Fibroblast of villous mesenchyme (primary cell): ENCODE measurements at places on chromosomes 3 and 15. TPM values are rescaled to one million over a fixed set of nuclear protein-coding genes. Genes with fewer than 3 reads are reported as not detected.

Gene INAFM2
- 11.9 and 16.8 TPM in 2 replicates for total RNA-seq

Gene DLG1
- total RNA-seq = 51.9 and 87.7 TPM in 2 replicates

Gene ACTC1
- total RNA-seq = under 0.01 and 0.64 TPM in 2 replicates

Gene ESYT3
- total RNA-seq = under 0.01 TPM in 2 replicates

Gene IGSF10
- 0.97 and 2.2 TPM in 2 replicates for total RNA-seq

GRCh38 chr3:188979669-188980310, 192.0 kb upstream of the TPRG1 start:
- no peak for DNase-seq

DNA sequence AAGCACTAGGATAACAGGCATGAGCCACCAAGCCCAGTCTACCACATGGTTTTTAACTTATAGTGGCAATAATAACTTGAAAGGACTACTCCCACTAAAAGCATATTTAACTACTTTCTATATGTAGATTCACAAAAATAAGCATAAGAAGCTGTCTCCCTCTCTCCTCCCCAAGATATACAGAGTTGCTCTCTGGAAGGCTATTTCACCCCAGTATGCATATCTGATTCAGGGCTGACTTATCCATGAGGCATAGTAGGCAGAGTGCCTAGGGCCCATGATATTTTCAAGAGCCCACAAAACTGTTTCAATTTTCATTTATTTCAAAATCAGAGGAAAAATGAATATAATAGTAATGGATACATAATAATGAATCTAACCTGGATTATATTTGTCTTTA, 20.5 kb downstream of the ATP8B4 start:
- no peak for DNase-seq

GRCh38 chr3:66693461-66694031, 192.7 kb upstream of the LRIG1 start:
- peak; percentile 19 for DNase-seq

GRCh38 chr3:29335438-29335837, 54.6 kb downstream of the RBMS3 start:
- peak; percentile 98 for DNase-seq

DNA sequence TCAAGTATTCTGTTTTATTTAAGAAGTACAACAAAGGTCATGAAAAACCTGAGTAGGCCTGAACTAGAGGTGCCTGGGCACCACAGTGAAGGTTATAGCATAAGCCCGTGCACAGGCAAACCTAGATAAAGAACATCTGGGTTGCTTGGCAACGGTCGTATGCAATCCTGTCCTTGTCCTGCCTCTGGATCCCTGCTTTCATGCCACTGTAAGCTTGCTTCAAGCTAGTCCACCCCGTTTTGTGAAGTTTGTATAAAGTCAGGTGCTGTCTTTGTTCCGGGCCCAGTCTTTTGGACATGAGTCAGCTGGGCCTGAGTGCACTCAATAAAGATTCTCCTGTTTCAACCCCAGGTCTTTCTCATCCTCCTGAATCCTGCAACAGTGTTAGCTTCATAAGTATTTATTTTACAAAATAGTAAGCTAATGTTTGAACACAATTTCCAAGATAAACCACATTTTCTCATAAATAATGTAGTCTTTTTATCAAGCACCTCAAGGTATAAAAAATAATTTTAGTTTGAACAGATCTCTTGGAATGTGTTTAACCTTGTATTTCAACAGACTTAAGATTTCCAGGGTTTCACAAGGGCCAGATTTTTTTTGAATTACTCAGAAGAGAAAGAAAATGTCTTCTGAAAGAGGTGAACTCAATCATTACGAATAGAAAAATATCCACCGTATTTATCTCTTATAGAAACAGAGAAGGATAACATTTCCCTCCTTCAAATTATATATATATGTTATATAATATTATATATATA, 14.3 kb upstream of the SLC9C1 start:
- DNase-seq = peak; percentile 72

- DNase-seq = no peak
These were observed 405.6 kb downstream of the NTRK3 start for GRCh38 chr15:87850916-87851315.

DNA sequence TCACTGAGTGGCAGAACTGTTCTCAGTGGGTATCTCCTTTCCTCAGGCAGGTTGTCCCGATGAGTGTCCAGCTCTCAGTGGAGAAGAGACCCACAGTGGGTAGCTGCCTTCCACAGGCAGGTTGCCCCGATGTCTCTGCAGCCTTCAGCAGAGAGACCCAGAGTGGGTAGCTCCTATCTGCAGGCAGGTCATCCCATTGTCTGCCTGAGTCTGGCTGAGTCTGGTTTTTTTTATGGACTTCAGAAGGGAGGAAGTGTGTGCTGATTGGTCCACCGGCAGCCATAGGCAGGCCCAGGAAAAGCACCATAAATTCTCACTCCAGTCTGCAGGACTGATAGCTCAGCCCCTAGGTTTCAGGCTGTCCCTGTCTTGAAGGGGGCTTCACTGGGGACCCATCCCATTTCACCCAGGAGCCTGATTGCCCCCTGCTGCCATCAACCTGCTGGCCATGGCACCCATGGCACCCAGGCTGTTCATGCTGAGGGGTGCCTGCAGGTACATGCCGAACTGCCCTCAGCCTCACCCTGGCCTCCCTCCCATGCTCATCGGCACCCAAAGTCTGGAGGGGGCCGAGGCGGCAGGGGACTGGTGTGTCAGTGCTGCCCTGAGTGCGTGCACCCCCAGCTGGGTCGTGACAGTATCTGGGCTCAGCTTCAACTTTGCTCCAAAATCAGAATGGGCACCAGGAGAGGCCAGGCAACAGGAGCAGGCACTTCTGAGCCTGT, 3.6 kb upstream of the LIMD1 start:
- DNase-seq = no peak

DNA sequence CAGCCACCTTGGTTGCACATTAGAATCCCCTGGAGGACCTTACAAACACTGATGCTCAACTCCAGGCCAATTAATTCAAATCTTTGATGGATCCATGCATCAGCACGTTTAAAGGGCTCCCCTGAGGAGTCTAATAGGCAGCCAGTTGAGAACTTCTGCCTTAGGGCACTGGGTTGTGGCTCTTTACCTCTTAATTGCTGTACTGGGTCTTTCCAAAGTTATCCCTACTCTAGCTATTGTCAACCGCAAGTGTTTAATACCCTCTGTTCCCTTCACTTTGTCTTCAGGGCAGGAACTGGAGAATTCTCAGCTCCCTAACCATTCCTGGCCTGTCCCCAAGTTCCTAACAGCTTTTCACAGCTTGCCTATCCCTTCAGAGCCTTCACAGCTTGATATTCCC, 15.0 kb upstream of the FAM174B start:
- no peak for DNase-seq

DNA sequence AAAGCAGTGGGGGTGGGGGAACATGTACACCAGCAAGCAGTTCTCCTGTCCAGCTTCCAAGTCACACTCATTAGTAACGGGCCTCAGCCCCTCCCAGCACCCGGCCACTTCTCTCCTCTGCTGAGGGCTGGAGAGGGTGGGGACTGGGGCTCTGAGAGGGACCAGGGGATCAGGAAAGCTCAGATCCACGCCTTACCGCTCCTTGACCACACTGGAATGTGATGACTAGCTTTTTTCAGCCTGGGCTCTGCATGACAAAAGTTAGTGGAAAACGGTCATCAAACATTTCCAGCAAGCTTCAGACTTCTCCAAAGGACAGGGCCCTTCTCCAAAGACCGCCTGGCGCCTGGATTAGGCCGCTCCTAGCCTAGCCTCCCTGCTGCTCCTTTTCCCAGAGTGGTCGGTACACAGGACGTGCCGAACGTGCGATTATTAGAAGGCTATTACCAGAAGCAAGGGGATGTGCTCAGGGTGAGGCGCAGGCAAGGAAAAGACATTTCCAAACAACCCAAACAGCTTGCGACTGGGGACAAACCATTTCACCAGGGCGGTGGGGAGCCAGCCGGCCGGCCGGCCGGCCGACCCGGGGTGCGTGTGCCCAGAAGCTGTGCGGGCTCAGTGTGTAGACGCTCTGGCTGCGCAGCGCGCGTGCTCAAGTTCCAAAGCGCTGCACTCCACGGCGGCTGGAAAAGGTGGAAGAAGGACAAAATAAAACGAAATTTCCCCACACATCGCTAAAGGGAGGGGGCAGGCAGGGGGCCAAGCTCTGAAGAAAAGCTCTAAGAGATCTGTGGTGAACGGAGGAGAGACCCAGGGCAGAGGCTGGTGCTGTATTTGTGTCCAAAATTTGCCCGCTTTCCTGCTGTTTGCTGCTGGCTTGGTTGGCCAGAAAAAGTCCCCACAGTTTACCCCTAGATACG, 51.0 kb upstream of the SSR3 start:
- peak; percentile 63 for DNase-seq

- DNase-seq = no peak
These were observed 49.3 kb upstream of the SKOR1 start for GRCh38 chr15:67775998-67776397.

DNA sequence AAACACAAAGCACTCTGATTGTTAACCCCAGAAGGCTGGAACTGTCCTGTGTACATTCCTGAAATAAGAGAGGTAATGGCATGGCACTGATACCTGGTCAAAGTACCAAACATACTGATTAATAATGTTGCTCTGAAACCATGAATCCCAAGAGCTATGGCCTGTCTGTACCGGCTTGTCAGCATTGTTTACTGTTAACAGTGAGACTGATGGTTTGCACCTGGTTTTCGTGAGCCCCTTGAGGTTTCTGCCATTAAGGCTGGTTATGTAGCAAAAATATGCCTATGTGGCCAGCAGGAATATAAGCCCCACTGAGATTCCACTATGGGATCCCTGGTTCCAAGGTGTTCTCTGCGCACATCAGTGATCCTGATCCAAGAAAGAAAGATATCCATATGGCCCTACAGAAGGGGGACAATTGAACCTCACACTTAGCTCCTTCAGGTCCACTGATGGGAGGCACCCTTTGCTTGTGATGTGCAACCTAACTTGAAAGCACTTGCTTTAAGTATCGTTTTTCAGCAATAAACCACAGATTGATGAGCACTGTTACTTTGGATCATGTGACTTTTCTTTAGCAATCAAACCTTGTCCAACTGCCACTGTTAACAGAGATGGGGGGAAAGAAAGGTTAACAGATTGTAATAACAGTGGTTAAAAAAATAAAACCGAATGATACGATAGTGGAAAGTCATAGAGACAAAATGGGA, 65.2 kb downstream of the TBL1XR1 start:
- DNase-seq = peak; percentile 36

DNA sequence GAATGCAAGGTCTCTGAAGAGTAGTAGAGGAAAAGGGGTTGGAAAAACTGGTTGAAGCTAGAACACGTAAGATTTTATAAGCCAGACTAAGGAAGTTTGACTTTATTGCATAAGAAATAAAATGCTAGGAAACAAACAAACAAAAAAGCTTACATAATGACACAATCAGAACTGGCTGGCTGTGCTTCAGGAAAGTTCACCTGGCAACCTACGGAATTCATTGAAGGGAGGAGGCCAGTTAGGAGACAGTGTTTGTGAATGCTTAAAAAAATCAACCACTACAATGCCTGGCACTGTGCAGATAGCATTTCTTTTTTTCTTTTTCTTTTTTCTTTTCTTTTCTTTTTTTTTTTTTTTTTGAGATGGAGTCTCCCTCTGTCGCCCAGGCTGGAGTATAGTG, 1.9 kb upstream of the ICE2 start:
- no peak for DNase-seq

DNA sequence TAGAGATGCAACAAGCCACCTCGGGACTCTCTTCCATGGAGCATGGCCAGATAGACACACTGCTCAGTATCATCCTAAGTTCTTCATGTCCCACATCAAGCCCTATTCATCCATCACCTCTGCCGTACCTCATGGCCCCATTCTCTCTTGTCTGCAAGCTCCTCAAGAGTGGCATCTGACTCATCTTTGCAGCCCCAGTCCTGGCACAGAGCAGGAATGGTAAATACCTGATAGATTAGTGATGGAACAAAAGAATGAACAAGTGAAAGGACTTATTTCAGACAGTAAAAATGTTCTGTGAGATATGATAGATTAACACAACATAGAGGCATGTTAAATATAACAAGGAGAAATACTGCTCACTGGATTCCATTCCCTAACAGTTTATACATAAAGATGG, 176.4 kb downstream of the ISL2 start:
- no peak for DNase-seq

- peak; percentile 81 for DNase-seq
These were observed 78.1 kb downstream of the AAGAB start for GRCh38 chr15:67176195-67176971.

GRCh38 chr3:116920826-116921610, 211.4 kb downstream of the TUSC7 start:
- peak; percentile 60 for DNase-seq

DNA sequence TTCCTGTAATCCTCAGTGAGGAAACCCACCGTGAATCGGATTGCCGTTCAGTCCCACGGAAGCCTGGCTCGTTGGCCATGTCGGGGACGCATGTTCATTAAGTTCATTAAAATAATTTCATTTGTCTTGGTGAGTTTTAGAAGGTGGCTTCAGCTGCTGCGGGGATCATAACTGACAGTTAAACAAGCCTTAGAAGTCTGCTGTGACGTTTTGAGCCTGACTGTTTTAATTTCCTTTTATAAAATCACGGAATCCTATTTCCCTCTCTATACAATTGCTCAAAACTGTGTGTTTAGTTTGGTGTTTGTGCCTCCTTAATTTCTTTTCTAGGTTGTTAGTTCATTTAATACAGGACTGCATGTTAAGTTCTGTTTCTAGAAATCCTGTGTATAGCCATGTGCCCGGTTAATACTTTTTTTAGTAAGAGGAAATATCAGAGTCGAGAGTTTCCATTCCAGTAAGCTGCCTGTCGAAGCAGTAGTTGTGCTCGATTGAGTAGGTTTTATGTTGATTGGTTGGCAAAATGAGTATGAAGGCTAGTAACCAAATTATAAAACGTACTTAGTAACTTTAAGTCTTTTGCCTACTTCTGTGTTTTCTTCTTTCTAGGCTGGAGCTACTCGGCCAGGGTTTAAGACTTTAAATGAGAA, 705 bp downstream of the NIPA2 start:
- DNase-seq = no peak

- peak; percentile 48 for DNase-seq
These were observed 47.0 kb downstream of the OXNAD1 start for GRCh38 chr3:16311960-16312451.

GRCh38 chr3:172150913-172151650, 111.7 kb downstream of the FNDC3B start:
- no peak for DNase-seq

DNA sequence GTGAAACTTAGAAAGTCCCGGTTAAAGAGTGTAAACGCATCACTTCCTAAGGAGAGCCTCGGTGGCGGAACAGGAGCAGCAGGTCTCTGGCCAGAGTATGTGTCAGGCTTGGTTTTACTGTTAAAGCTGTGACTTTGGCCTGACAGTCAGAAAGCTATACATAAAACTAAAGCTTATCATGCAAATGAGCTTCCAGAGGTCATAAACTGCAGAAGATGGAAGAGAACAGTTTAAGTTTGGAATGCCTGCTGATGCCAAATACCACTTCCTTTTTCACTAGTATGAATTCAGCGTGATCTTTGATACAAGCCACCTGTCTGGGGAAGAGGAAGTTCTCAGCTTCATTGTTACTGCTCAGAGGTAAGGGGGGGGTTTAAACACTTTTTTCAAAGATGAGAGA, 125.1 kb upstream of the CTDSPL start:
- DNase-seq = peak; percentile 5
